ENCODE measurements at places on chromosomes 12 and 14. TPM values are rescaled to one million over a fixed set of nuclear protein-coding genes. Genes with fewer than 3 reads are reported as not detected.

GRCh38 chr14:102560458-102561261, 31.8 kb upstream of the RCOR1 start:
- no peaks in the 10 kb centered on the region for H3K36me3 ChIP-seq
- no peak overlapping the region for H3K4me3 ChIP-seq
- H3K27ac ChIP-seq: no peak overlapping the region
- H3K4me1 ChIP-seq: peaks cover 10% of the 10 kb centered on the region
- DNase-seq: no peak

DNA sequence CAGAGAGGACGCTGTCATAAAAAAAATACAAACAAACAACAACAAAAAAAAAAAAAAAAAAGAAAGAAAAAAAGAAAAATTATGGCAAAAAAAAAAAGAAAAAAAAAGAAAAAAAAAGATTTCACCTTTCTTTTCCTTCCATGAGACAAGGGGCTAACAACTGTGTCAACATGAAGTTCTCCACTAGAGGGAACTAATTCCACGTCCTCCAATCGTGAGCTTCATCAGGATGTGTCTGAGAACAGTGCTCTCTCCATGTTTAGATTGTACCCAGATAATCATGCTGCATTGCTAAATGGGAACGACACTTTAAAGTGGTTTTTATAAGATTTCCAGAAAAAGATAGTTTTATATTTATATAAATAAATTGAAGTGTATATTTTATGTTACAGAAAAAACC, 96.2 kb upstream of the PTPRB start:
- peaks cover 7% of the 10 kb centered on the region for H3K4me1 ChIP-seq
- no peak overlapping the region for H3K27ac ChIP-seq
- no peaks in the 10 kb centered on the region for H3K27me3 ChIP-seq
- DNase-seq: peak; percentile 63
- H3K36me3 ChIP-seq: no peaks in the 10 kb centered on the region

DNA sequence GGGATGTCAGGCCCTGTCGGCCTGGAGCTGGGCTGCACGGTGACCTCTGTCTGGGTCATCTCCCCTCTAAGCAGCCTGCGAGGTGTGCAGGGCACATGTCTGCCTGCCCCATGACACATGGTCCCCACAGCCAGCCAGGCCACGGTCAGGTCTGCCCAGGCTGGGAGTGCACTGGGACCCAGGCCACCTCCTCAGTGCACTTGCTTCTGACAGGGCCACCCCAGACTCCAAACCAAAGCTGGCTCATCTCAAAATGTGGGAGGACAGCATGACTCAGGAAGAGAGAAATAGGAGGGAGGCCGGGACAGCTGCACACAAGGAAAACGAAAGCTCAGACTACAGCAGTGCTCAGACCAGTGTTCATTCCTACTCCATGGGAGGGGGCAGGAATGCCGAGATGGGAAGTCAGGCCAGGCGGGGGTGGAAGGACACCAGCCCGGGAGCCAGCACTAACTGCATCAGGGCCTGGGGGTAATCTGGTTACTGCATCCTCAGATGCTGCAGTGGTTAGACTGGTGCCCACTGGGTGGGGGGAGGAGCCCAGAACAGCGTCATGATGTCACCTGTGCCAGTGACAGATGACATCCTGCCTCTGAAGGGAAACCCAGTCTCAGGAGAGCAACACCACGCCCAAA, 4.0 kb downstream of the P2RX2 start:
- peaks cover 27% of the 10 kb centered on the region for H3K27me3 ChIP-seq
- no peak overlapping the region for H3K27ac ChIP-seq
- H3K36me3 ChIP-seq: peaks cover 26% of the 10 kb centered on the region

GRCh38 chr14:28782301-28782700, 15.7 kb downstream of the FOXG1 start:
- H3K4me3 ChIP-seq: no peak overlapping the region
- peaks cover 8% of the 10 kb centered on the region for H3K4me1 ChIP-seq
- DNase-seq: no peak
- no peak overlapping the region for H3K27ac ChIP-seq
- peaks cover 74% of the 10 kb centered on the region for H3K27me3 ChIP-seq

DNA sequence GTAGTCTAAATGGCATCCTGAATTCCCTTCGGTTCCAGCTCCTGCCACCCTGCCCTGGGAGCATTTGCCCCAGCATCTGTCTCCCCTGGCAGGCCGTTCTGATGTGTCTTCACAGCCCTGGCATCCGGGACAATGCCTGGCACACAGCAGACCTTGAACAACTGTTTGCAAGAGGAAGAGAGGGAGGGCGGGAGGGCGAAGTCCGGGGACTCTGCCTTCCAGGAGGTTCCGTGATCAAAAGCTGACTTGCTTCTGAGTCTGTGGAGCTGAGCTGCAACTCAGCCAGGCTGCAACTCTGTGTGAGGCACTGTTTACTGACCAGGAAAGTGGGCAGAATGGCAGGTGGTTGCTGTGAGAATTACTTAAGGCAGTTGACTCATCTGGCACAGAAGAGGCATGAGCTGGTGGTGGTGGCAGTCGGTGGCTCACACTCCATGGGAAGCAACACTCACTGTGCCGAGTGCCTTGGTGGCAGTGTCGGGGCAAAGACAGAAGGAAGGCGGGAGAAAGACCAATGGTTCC, 61.1 kb upstream of the DLK1 start:
- H3K27ac ChIP-seq: peak overlapping the region; percentile 71
- DNase-seq: peak; percentile 81
- no peaks in the 10 kb centered on the region for H3K36me3 ChIP-seq
- H3K4me1 ChIP-seq: peaks cover 62% of the 10 kb centered on the region
- H3K4me3 ChIP-seq: no peak overlapping the region

GRCh38 chr12:40104461-40105264, 1.2 kb downstream of the SLC2A13 start:
- H3K36me3 ChIP-seq: no peaks in the 10 kb centered on the region
- DNase-seq: peak; percentile 45
- peaks cover 21% of the 10 kb centered on the region for H3K4me1 ChIP-seq
- H3K4me3 ChIP-seq: peak overlapping the region; percentile 77

- no peak overlapping the region for H3K4me3 ChIP-seq
- H3K4me1 ChIP-seq: no peaks in the 10 kb centered on the region
- H3K27ac ChIP-seq: no peak overlapping the region
- no peak for DNase-seq
- H3K36me3 ChIP-seq: no peaks in the 10 kb centered on the region
- H3K27me3 ChIP-seq: peaks cover 8% of the 10 kb centered on the region
Measured at GRCh38 chr12:115763376-115763775, 514.1 kb downstream of the MED13L start.

GRCh38 chr12:70722584-70723343, 85.5 kb upstream of the PTPRB start:
- H3K27me3 ChIP-seq: peaks cover 3% of the 10 kb centered on the region
- DNase-seq: no peak
- H3K36me3 ChIP-seq: no peaks in the 10 kb centered on the region
- no peak overlapping the region for H3K4me3 ChIP-seq

- DNase-seq: peak; percentile 71
- H3K4me3 ChIP-seq: peak overlapping the region; percentile 85
- no peaks in the 10 kb centered on the region for H3K36me3 ChIP-seq
- peak overlapping the region; percentile 99 for H3K27ac ChIP-seq
- peaks cover 8% of the 10 kb centered on the region for H3K4me1 ChIP-seq
Measured at GRCh38 chr12:32400114-32400672, 835 bp downstream of the FGD4 start.

DNA sequence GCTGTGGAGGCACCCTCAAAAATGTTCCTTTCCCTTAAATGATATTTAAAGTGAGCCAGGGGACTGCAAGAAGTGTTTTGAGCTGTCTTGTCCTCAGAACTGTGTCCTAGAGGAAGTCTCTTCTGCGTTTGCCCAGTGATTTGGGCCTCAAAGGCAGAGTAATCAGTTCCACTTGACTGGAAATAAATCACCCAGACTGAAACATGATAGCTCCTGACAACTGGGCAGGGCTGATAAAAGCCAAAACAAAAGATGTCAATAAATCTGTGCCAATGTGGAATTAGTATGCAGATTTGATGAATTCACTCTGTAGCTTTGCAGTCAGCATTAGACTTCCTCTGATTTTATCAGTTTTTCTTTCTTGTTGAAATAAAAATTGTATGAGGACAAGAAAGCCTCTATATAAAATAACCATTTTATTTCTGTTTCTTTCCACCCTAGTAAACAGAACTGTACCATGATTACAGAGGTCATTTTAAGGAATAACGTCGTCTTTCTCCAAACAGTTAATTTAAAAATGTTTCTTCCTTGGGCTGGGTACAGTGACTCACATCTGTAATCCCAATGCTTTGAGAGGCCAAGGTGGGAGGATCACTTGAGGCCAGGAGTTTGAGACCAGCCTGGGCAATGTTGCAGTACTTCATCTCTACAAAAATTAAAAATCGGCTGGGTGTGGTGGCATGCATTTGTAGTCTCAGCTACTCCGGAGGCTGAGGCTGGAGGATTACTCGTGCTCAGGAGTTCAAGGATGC, 180.8 kb downstream of the ERC1 start:
- H3K27me3 ChIP-seq: no peaks in the 10 kb centered on the region
- no peak overlapping the region for H3K27ac ChIP-seq
- H3K36me3 ChIP-seq: peaks cover 5% of the 10 kb centered on the region
- no peaks in the 10 kb centered on the region for H3K4me1 ChIP-seq

DNA sequence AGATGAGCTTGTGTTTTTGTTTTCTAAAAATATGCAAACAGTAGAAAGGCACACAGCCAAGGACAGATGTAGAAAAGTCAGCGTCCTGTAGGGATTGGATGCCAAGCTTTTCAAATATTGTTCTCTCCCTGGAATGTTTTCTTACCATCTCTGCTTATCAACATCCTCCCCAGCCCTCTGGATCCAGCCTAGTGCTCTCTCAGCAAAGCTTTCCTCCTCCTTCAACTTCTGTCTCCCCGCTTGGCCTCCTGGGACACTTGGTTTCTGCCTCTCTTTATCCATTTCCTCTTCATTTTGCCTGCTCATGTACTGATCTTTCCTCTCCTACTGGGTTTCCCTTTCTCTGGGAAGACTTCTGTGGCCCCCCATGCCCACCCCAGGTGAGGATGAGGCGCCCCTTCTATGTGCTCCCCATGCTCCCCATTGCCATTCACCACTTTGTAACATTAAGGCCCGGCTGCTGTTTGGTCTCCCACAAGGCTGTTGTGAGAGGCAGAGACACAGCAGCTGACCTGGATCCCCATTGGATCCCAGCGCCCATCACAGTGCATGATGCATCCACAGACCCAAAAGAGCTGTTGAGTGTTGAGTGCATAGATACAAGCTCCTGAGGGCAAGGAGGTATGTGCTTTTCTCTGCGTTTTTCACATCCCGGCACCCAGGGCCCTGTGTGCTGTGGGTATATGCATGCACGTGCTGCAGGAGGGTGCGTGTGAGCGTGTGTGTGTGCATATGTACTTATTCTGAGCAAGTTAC, 38.2 kb downstream of the EVL start:
- no peak overlapping the region for H3K4me3 ChIP-seq
- H3K4me1 ChIP-seq: peaks cover 4% of the 10 kb centered on the region
- peaks cover 23% of the 10 kb centered on the region for H3K36me3 ChIP-seq
- H3K27me3 ChIP-seq: no peaks in the 10 kb centered on the region
- no peak for DNase-seq

GRCh38 chr14:32408018-32408417, 78.9 kb downstream of the AKAP6 start:
- H3K27me3 ChIP-seq: no peaks in the 10 kb centered on the region
- H3K4me3 ChIP-seq: no peak overlapping the region
- H3K27ac ChIP-seq: no peak overlapping the region
- no peaks in the 10 kb centered on the region for H3K36me3 ChIP-seq
- H3K4me1 ChIP-seq: no peaks in the 10 kb centered on the region
- DNase-seq: no peak

DNA sequence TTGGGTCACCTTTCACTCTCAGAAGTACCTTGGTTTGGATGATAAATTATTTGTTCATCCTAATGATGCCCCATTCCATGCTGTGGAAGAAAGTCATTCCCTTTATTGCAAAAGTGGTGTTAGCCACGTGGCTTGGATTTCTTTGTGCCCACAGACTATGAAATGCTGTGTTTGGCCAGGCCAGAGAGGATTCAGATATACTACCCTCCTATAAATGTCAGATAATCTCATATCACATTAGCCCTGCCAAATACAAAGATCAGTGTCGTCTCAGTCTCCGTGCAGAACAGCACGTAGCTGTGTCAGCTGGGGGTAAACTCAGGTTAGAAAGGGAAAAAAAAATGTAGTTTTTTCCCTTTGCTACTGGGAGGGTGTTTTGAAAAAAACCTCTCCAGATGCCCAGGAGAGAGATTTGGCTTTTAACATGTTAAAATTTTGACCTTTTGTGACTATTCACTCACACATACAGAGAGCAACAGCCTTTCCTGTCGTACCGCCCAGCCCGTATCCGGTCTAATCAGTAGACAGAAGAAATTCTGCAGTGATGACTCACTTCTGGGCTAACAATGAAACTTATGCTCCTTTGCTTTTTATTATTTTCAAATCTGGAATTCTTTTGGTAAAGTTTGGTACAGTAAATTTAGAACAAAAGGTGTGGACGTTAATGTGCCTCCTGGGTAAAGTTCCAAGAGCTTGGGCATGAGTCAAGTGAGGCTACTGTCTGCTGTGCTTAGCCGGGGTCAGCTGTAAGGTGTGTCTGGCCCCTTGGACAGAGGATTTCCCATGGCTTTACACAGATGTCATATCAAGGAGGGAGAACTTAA, 8.5 kb upstream of the PTPRB start:
- H3K27ac ChIP-seq: peak overlapping the region; percentile 26
- DNase-seq: peak; percentile 45
- no peaks in the 10 kb centered on the region for H3K27me3 ChIP-seq
- peaks cover 5% of the 10 kb centered on the region for H3K4me1 ChIP-seq
- H3K4me3 ChIP-seq: peak overlapping the region; percentile 9
- no peaks in the 10 kb centered on the region for H3K36me3 ChIP-seq

GRCh38 chr14:75453817-75454434, 26.1 kb downstream of the JDP2 start:
- no peak overlapping the region for H3K4me3 ChIP-seq
- no peak for DNase-seq
- H3K27me3 ChIP-seq: no peaks in the 10 kb centered on the region
- H3K36me3 ChIP-seq: peaks cover 5% of the 10 kb centered on the region

DNA sequence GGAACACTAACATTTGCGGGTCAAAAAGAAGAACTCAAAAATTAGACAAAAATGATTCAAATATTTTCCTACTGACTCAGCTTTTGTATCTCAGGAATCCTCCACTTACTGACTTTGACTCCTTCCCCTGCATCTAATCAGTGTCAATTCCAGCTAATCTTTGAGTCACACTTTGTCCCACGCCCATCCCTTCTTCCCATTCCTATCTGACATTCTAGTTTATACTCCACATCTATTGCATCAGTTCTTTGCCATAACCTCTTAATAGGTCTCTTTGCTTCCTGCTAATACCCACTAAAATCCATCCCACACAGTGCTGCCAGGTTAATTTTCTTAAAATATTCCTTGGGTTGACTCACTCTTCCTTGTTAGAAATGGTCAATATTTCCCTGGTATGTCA, 19.1 kb downstream of the BBS10 start:
- no peak overlapping the region for H3K4me3 ChIP-seq
- H3K4me1 ChIP-seq: no peaks in the 10 kb centered on the region
- H3K27ac ChIP-seq: no peak overlapping the region
- DNase-seq: no peak

The MYO1H gene
- polyA plus RNA-seq: 1.0 TPM

The RERG gene
- polyA plus RNA-seq: 6.8 TPM

The MSI1 gene
- 8.2 TPM for polyA plus RNA-seq

The DTX1 gene
- polyA plus RNA-seq: 9.1 TPM

The GPR65 gene
- polyA plus RNA-seq: 1.2 TPM

The C12orf56 gene
- 0.22 TPM for polyA plus RNA-seq

The TMPRSS12 gene
- polyA plus RNA-seq: 0.01 TPM

Measured in large intestine (tissue), 12 donors.